ENCODE measurements at places on chromosomes 4 and X.

- no peak for DNase-seq
Measured at GRCh38 chr4:2051086-2051485, 8.0 kb upstream of the NAT8L start.

GRCh38 chr4:113113151-113113550 lies 63.7 kb downstream of the ANK2 start:
- no peak for DNase-seq

- no peak for DNase-seq
Measured at GRCh38 chr4:101101072-101101471, 246.3 kb downstream of the PPP3CA start.

DNA sequence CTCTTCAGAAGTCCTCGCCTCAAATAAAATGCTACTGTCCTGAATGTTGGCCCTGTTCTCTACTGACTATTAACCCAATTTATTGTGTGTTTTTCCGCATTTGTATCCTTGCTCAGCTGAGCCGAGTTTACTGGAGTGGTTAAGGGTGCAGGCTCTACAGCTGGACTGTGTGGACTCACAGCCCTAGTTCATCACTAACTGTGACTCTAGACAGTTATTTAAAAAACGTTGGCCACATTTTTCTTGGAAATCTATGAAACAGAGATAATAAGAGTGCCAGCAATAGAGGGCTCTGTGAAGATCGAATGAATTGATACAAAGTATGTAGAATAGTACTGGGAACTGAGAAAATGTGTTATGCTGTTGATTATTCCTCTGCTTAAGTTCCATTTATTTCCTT lies 2.9 kb upstream of the GUF1 start:
- no peak for DNase-seq
